T47D (cell line): ENCODE measurements at places on chromosomes 3 and 15.

DNA sequence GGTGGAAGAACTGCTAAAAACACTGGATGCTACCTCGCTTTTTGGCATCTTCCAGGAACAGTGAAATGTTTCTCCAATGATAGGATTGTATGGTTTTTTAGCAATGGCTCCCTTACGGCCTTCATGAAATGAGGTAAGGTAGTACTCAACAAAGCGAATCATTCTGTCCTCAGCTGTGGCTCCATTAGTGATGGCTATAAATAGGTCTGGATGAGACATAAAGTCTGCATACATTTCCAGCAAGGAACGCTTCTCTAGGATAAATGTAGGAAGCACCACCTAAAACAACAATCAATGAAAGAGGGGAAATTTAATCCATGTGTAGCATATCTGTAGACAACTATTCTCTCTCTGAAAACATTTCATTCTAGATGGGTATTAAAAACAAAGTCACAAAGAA, 32.4 kb upstream of the SNX4 start:
- no peak for DNase-seq

DNA sequence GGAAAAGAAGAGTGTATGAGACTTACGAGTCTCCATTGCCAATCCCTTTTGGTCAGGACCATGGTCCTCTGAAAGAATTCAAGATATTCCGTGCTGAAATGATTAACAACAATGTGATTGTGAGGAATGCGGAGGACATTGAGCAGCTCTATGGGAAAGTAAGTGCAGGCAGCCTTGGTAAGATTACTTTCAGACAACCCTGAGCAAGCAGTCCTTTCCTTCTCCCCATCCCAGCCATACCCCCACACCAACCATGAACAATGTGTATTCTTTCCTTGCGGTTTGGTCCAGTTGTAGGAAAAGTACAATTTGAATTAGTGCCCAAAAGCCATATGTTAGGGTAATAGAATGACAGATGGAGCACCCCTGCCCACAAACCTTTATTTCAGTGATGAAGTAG, 5.6 kb downstream of the TSEN2 start:
- DNase-seq = no peak

DNA sequence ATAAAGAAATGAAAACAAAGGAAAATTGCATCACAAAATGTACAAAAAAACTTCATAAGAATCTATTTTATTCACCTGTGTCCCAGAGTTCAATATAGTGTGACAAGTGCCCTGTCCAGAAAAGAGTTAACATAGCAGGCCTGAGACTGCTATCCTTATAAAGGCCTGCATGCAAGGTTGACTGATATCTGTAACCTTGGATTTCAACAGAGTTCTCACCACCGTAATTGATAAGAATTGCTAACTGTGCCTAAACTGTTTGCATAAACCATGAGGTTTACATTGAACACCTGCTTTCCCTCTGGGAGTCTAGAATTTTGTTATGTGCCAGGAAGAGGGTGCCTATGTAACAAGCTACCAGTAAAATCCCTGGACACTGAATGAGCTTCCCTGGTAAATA, 461.7 kb upstream of the DPH6 start:
- DNase-seq = no peak

- DNase-seq = peak; percentile 66
Measured at GRCh38 chr3:180306691-180307090, 270.0 kb upstream of the PEX5L start.

DNA sequence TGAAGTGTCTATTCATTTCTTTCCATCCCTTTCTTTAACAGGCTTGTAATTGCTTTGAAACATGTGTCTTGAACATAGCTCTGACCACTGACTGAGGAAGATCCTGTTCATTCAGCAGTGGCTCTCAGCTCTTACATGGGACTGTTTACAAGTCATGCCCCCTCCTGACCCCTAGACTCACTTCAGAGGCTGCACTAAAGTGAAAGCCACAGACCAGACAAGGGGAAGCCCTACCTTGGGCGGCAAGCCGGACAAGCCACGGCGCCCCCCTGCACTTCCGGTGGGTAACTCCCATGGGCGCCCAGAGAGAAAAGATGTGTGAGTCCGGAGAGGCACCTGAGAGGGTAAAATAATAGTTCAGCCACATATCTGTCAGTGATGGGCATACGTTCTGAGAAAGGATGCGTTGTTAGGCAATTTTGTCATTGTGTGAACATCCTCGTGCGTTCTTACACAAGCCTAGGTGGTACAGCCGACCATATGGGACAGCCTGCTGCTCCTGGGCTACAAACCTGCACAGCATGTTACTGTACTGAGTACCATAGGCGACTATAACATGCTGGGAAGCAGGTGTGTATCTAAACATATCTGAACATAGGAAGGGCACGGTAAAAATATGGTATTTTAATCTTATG, 116.2 kb downstream of the CHSY1 start:
- DNase-seq = no peak

DNA sequence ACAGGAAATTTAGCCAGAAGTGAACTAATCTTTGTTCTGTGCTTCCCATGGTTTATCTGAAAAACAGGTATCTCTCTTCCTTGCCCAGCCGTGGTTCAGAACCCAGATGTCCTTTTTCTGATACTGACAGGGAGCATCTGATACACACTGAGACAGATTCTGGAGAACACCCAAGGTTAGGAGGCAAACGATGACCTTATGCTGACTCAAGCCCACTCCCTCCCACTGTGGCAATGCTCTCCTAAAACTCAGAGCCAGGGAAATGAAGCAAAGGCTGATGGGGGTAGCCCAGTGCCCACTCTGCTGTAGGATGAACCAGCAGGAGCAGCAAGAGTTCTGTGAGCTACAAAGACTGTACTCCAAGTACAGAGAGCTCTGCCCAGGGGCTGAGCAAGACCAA, 225.1 kb downstream of the NTRK3 start:
- no peak for DNase-seq

- no peak for DNase-seq
Measured at GRCh38 chr3:40290396-40290795, 19.1 kb upstream of the EIF1B start.

DNA sequence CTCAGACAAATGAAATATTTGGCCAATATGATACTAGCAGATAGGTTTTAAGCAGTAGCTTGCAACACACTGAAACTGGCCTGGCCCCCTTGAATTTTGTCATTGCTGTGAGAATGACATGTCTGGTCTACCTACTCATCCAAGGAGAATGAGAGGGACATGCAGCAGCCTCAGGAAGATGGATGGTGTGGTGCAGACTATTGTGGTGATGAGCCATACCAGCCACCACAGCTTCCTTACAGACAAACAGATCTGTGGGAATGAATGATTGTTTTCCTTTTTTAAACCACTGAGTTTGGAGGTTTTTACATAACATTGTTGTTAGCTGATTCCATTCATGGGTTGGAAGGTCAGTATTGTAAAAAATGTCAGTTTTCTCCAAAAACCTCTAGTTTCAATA, 133.7 kb upstream of the POU1F1 start:
- no peak for DNase-seq

DNA sequence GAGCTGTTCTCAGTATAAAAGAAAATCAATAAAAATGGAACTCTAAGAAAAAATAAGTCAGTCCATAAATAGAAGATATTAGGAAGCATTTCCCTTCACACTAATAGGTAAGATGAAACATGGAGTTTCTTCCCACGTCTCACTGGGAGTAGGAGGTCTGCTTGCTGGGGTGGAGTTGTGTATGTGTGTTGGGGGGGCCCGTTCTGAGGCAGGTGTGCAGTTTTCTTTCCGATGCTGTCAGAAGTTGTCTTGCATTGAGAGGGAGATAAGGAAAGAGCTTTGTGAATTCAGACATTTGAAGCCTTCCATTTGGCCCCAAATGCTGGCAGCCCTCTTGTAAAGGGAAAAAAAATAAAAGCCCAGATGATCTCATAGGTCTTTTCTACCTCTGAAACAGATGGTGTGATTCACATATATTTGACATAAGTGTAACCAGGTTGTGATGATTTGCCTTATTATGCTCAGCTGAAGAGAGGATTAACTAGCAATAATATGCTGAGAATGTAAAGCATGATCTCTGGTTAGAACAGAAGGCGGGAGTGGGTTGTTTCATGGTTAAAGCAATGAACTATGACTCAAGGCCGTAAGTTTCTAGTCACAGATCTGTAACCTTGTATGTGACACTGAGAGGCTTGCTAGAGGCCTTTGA, 8.8 kb downstream of the RASGRP1 start:
- no peak for DNase-seq

DNA sequence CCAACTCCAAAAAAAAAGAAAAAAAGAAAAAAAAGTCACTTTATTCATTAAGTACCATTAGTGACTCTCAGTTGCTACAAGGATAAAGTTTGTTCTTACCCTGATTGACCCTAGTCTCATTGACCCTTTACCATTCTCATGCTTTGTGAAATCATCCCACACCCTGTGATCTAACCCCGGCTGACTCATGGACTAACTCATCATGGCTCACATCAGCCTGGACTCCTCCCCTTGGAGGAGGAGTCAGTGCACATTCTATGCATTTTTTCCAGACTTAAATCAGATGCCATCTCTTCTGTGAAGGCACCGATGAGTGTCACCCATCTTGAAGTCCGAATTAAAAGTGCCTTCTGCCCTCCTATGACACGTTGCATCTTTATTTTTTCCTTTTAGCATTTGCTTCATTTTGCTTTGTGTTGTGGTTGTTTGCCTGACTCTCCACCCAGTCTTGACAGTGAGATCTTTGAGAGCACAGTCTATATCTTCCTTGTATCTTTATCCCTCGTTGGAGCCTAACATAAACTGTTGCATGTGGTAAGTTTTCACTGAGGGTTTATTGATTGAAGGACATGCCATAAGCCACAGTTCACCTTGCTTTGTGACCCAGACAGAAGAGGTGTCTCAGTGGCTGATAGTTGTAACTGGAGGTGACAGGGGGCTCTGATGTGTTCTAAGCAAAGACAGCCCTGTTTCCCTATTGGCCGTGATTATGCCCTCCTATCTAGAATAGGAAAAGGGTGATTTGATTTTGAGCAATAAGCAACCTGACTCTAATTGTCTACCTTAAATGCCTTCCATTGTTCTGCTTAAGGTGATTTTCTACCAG, 72.1 kb downstream of the IL1RAP start:
- no peak for DNase-seq

DNA sequence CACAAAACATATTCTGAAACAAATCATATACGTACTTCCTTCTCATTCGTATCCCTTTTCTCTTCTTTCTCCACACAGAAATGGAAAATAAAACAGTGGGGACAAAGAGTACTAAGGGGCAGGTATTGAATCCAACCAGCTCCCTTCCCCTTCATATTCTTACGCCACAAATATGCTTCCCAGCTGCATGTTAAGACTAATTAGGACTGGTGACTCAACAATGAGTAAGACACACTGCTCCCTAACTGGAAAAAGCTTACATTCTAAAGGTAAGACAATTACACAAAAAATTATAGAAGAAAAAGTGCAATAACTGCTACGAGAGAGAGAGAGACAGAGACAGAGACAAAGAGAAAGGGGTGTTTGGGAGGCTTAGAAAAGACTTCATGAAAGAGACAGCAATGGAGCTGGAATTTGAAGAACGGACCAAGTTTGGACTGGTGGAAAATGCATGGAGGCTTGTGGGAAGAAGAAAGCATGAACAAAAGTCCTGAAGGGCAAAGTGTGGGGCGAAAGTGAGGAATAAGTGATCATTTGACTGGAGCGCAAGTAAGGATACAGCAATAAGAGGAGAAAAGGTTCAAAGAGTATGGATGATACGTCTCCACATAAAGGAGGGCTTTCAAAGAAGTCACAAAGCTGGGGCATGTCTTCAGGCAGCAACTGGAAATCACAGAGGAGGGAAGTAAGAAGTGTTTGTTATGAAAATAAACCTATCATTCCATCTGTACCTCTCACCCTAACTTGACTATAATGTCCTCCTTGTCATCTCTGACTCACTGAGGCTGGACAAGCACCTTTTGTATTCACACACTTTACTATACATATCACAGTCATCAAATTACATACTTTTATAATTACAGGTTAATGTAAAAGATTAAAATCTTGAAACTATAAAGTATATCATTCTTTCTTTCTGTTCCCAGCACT, 49.2 kb downstream of the RYK start:
- peak; percentile 49 for DNase-seq

DNA sequence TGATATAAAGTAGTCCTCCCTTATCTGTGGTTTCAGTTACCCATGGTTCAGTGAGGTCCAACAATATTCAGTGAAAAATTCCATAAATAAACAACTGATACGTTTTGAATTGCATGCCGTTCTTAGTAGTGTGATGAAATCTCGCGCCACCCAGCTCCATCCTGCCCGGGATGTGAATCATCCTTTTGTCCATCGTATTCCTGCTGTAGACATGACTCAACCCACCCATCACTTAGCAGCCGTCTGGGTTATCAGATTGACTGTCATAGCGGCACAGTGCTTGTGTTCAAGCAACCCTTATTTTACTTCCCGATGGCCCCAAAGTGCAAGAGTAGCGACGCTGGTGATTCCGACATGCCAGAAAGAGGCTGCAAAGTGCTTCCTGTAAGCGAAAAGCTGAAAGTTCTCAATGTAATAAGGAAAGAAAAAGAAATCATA, 48.0 kb upstream of the MEX3B start:
- DNase-seq = no peak

DNA sequence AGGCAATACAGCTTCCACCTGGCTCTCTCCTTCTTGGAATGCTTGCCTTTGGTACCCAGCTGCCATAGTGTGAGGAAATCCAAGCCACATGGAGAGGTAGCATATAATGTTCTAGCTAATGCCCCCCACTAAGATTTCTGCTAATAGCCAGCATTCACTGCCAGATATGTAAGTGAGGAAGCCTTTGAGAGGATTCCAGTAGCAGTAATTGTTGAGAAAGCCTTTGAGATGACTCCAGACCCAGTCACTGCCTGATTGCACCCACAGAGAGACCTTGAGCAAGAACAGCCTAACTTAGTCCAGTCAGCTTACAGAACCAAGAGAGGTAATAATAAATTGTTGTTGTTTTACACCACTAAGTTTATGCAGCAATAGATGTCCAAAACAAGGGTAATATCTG, 63.1 kb downstream of the STRIT1 start:
- no peak for DNase-seq

- no peak for DNase-seq
Measured at GRCh38 chr15:57643826-57644225, 52.1 kb downstream of the MYZAP start.

- no peak for DNase-seq
Measured at GRCh38 chr3:33911525-33912322, 113.3 kb downstream of the PDCD6IP start.

DNA sequence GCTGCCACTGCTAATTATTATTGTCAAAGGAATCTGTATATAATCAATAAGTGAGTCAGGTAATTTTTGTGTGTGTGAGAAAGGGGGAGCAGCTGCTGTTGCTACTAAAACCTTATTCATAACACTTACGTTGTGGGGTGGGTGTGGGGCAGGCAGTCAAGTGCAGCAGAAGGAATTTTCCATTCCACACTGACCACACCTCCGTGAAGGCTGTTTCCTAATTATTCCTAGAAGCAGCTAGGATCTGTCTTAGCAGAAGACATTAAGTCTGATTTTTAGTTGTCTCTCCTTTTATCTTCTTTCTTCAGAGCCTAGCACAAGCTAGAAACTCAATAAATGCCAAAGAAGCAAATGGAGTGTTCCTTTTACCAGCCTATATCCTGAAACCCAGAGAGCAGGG, 4.0 kb upstream of the U2SURP start:
- DNase-seq = peak; percentile 36

GRCh38 chr3:197552198-197552597, 3.6 kb downstream of the BDH1 start:
- DNase-seq = no peak
